ENCODE measurements at places on chromosomes 12 and 14.
A peak's percentile ranks its signal among the peaks of the same experiment; 100 is the strongest.

- DNase-seq: no peak
Observed at GRCh38 chr14:105980224-105980623, 453.8 kb downstream of the TMEM121 start.

GRCh38 chr12:106123551-106124081, 15.1 kb downstream of the NUAK1 start:
- DNase-seq: no peak

DNA sequence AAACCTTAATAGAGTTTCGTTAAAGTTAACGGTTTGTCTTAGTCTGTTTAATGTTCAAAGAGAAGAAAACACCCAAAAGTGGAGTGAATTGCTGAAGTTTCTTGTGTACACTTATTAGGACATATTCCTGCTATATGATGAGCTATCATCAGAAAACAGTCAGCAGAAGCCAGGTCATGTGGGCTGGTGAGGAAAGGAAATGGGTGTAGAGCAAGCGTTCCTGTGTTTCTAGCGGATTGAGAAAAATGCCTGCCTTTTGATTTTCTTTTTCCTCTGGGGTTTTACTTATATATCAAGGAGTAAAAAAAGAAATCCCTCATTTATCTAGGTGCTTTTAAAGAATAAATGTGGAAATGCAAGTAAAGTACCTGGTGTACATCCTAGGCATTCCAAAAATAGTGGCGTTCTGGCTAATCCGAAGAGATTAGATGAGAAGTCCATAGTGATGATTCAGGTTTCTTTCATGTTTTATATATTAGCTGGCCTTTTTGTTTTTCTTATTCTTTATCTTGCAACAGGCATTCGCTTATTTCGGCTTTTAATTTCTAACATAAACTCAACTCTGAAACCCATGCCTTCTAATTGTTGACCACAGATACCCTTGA, 50.7 kb downstream of the FLRT2 start:
- DNase-seq: no peak

DNA sequence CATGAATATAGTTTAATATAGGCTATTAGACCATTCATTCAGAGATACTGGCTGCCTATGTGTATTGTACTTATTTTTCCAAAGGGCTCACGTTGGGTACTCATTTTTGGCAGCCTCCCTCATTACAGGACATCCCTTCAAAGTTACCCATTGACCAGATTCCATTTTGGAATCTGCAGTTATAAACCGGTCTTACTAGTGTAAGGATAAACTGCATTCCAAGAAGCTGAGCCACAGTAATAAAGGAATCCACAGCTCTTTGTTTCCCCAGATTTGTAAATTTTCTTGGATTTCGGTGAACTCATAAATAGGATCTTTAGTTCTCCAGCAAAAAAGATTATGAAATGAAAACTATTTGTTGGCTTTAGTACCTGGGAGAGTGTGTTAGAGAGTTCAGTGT, 18.9 kb upstream of the CFL2 start:
- no peak for DNase-seq

- DNase-seq: peak; percentile 30
Observed at GRCh38 chr12:111673503-111673902, 12.3 kb downstream of the BRAP start.

GRCh38 chr14:104187121-104187889, 48.9 kb downstream of the KIF26A start:
- no peak for DNase-seq

GRCh38 chr12:62919838-62920237, 15.1 kb downstream of the PPM1H start:
- DNase-seq: no peak

GRCh38 chr14:37403626-37404025, 191.4 kb downstream of the FOXA1 start:
- DNase-seq: no peak

DNA sequence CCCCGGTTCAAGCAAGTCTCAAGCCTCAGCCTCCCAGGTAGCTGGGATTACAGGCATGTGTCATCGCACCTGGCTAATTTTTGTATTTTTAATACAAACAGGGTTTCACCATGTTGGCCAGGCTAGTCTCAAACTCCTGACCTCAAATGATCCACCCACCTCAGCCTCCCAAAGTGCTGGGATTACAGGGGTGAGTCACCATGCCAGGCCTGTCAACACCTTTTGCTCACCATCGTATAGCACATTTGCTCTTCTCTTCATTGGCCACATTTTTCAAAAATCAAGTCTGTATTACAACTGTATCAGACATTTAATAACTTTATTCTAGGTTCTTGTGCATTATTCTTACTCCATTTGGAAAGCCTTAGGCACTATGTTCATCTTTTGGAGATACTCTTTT, 50.3 kb downstream of the BCAT1 start:
- no peak for DNase-seq

- no peak for DNase-seq
Observed at GRCh38 chr12:43653289-43653915, 101.4 kb upstream of the ADAMTS20 start.

- DNase-seq: no peak
Observed at GRCh38 chr12:51247523-51248206, 9.0 kb downstream of the DAZAP2 start.
